ENCODE measurements at places on chromosomes 1 and 21. TPM values are rescaled to one million over a fixed set of nuclear protein-coding genes. Genes with fewer than 3 reads are reported as not detected.

Gene ST6GALNAC5
- not detected for total RNA-seq

Gene VWA5B1
- not detected for total RNA-seq

Gene PADI2
- 0.29 TPM for total RNA-seq

Gene ADAMTS4
- total RNA-seq, result 1.3 TPM

Gene FAM229A
- total RNA-seq, result not detected

Gene HES3
- not detected for total RNA-seq

Gene CBS
- total RNA-seq, result 4.9 TPM

Gene GREM2
- 7.0 TPM for total RNA-seq

Gene HSPB7
- total RNA-seq, result 22.8 TPM

Gene EXO5
- total RNA-seq, result 7.7 TPM

Gene NOC2L
- total RNA-seq, result 21.8 TPM

- no peaks in the 10 kb centered on the region for H3K27me3 ChIP-seq
- H3K36me3 ChIP-seq, result no peaks in the 10 kb centered on the region
Observed at GRCh38 chr1:228812961-228813360, 77.7 kb downstream of the RHOU start.

DNA sequence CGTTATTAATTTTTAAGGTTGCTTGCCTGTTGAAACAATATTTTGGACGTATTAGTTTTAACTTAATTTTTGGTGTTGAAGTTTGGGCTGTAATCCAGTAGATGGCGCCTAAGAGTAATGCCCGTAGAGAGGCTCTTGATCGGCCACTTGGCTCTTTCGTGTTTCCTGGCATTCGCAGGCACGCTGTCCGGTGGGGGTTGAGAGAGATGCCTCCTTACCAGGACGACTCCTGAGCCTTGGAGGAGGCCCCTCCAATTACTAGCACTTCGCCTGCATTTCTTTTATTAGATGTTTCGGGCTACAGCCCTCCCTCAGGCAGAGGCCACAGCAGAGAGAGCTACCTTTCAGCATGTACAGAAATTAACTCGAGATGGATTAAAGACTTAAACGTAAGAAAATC, 12.0 kb downstream of the OR2M4 start:
- no peaks in the 10 kb centered on the region for H3K4me1 ChIP-seq
- H3K27me3 ChIP-seq, result no peaks in the 10 kb centered on the region
- DNase-seq, result no peak

DNA sequence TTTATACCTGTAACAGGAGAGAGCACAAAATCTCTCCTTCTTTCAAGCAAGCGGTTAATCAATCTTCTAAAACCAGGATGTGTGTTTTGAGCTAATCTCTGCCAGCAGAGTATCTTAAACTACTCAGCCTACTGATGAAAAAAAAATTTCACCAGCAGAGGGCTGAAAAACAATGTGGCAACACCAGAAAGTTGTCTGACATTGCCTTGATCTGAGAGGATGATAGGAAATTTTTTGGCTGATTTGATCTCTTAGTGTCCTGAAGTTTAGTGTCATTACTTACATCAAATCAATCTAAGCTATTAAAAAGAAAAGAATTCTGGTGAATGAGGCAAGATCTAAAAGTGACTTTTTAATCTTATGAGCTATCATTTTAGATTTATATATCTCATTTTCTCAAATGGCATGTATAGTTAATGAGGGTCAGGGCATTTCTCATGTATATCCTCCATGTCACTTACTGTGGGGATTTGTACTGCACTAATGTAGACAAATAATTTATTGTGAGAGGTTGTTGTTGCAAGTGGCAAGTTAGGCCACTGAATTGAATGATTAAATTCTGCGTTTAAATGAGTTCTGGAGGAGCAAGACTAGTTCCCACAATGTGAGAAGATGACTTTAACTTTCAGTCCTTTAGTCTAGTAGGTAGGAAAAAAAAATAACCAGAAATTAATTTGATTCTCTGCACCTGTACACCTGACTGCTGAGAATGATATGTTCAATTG, 10.9 kb downstream of the ADAMTS1 start:
- DNase-seq, result no peak
- no peaks in the 10 kb centered on the region for H3K36me3 ChIP-seq
- H3K4me3 ChIP-seq, result no peak overlapping the region
- H3K27me3 ChIP-seq, result no peaks in the 10 kb centered on the region

DNA sequence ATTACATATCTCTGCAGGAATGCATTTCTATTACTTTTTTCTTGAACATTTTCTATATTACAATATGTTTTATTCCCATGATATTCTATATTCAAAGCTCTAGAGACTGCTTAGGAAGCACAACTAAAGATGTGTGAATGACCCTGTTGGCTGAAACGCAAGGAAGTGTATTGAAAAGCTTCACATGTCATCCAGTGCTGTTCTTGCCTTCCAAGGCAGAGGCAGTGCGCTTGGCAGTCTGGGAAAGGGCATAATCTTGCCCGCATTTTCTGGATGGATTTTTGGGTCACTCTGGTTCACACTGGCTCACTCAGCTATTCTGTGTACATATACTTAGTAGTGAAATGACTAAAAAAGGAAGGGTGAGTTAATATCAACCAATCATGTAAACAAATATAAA, 262.4 kb downstream of the PTPRC start:
- H3K36me3 ChIP-seq, result no peaks in the 10 kb centered on the region
- H3K27me3 ChIP-seq, result no peaks in the 10 kb centered on the region
- no peak overlapping the region for H3K4me3 ChIP-seq

DNA sequence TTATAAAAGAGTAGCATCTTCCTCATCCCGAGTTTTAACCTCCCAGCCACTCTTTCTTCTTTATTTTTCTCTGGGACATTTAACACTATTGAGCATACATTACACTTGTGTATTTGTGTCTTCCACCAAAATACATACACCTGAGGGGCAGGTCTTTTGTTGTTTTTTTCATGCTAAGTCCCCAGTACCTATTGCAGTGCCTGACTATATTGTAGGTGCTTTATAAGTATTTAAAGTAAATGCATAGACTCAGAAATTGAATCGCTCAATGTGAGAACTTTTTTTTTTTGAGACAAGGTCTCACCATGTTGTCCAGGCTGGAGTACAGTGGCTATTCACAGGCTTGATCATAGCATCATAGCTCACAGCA, 7.8 kb upstream of the SEMA4A start:
- H3K4me3 ChIP-seq, result no peak overlapping the region
- H3K27me3 ChIP-seq, result no peaks in the 10 kb centered on the region
- H3K4me1 ChIP-seq, result no peaks in the 10 kb centered on the region
- no peak for DNase-seq
- H3K27ac ChIP-seq, result no peak overlapping the region

DNA sequence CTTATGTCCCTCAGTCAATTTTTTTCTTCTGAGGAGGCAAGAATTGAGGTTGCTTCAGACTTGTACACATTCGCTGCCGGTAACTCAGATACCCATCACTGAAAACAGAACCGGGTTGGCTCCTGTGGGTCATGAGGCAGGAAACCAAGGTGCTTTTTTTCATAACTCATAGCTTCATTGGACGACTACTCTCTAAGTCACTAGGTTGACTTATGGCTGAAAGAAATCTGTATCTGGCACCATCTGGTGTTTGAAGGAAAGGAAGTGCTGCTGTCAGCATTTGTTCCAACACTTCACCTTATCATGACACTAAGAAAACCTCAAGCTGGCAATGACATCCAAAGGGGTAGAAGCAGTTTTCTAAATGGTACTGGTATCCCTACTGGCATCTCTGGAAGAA, 82.3 kb downstream of the TBX19 start:
- no peaks in the 10 kb centered on the region for H3K27me3 ChIP-seq
- H3K27ac ChIP-seq, result no peak overlapping the region
- no peak for DNase-seq
- H3K4me3 ChIP-seq, result no peak overlapping the region

GRCh38 chr1:107293901-107294613, 153.2 kb downstream of the NTNG1 start:
- no peaks in the 10 kb centered on the region for H3K27me3 ChIP-seq
- no peaks in the 10 kb centered on the region for H3K4me1 ChIP-seq
- no peak for DNase-seq
- no peaks in the 10 kb centered on the region for H3K36me3 ChIP-seq
- H3K27ac ChIP-seq, result no peak overlapping the region

GRCh38 chr1:55054396-55054795, 15.0 kb downstream of the PCSK9 start:
- no peak overlapping the region for H3K27ac ChIP-seq
- no peaks in the 10 kb centered on the region for H3K36me3 ChIP-seq
- H3K27me3 ChIP-seq, result no peaks in the 10 kb centered on the region
- H3K4me1 ChIP-seq, result no peaks in the 10 kb centered on the region
- no peak for DNase-seq

GRCh38 chr1:156813298-156813697, 3.4 kb downstream of the SH2D2A start:
- peaks cover 4% of the 10 kb centered on the region for H3K4me1 ChIP-seq
- H3K36me3 ChIP-seq, result no peaks in the 10 kb centered on the region
- no peaks in the 10 kb centered on the region for H3K27me3 ChIP-seq

DNA sequence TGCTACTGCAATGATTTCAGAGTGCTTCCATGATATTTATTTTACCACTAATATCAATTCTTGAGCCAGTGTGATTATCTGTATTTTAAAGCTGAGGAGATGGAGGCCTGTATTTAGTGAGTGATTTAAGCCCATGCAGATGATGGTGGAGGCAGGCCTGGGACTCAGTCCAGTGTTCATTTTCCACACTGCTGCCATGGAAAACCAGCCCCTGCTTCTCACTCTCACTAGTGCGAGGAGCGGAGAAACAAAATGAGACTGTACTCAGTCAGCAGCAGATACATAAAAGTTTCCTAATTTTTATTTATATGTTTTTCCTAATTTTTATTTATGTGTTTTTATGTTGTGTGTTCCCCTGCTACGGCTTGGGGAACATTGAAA, 32.8 kb downstream of the LRRC8B start:
- H3K4me3 ChIP-seq, result no peak overlapping the region
- DNase-seq, result no peak
- H3K36me3 ChIP-seq, result no peaks in the 10 kb centered on the region
- H3K27me3 ChIP-seq, result no peaks in the 10 kb centered on the region

DNA sequence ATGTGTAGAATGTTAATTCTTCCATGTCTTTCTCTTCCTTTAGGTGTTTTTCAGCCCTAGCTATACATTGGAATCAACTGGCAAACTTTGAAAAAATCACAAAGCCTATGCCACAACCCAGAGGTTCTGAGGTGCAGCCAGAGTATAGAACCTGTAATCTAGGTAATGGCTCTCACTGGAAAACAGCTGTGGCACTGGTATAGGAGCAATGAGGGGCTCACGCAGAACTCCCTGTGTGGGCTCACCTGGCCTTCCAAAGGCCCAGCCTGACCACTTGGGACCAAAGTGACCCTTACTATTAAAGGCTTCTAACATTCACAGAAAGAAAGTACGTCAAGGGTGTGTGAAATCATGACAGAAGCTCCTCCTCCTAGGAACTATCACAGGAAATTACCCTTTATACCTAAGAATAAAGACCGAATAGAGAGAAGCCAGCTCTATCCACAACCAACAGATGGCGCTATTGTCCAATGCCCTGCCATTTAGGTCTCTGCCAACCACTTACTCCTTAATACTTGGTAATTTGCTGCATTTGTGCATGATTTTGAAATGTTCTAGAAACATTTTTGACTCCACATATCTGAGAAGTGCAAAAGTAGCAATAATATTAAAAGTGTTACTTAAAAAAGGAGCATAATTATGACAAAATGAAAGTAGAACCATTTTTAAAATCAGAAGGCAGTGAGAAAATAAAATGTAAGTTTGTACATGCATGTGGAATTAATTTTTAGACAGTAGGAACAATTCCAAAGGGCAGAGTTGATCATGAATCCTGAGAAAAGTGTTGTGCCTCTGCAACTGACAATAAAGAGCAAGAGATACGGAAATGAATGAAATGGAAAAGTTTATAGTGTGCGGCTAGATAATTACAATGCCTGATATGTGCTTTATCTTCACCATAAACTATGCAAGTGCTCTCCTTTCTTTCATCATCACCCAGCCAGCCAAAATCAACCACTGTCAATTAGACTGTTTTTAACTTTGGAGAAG, 93.1 kb upstream of the HAO2 start:
- no peak overlapping the region for H3K27ac ChIP-seq
- H3K4me1 ChIP-seq, result no peaks in the 10 kb centered on the region
- no peak overlapping the region for H3K4me3 ChIP-seq
- no peaks in the 10 kb centered on the region for H3K27me3 ChIP-seq

- H3K4me3 ChIP-seq, result no peak overlapping the region
- H3K27me3 ChIP-seq, result no peaks in the 10 kb centered on the region
- no peaks in the 10 kb centered on the region for H3K4me1 ChIP-seq
- no peaks in the 10 kb centered on the region for H3K36me3 ChIP-seq
- no peak overlapping the region for H3K27ac ChIP-seq
- DNase-seq, result no peak
Observed at GRCh38 chr1:9174243-9174642, 45.3 kb upstream of the GPR157 start.

DNA sequence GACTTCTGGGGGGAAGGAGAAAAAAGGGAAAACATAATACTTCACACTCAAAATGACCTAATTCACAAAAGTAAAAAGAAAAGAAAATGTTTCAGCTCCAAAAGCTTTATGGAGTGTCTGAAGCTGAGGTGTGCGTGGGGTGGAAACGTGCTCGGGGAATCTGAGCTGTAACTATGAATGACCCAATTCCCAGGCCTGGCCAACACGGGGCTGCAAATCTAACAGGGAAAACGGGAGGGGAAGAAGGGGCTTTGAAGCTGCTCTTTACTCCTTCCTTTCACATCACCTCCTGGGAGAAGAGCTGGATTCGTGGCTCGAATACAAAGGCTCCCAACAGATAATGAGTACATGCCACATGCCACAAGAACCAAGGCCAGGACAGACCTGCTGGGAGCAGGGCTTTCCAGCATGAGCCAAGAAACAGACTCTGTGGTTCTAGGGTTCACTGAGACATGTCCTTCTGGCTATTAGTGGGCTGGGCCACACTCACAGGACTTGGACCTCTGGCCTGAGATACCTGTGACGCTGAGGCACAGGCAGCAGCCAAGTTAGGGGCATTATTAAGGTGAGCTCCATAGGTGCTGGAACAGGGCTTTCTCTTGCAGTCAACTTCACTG, 51.5 kb downstream of the SLC66A1 start:
- no peaks in the 10 kb centered on the region for H3K36me3 ChIP-seq
- H3K4me3 ChIP-seq, result no peak overlapping the region

DNA sequence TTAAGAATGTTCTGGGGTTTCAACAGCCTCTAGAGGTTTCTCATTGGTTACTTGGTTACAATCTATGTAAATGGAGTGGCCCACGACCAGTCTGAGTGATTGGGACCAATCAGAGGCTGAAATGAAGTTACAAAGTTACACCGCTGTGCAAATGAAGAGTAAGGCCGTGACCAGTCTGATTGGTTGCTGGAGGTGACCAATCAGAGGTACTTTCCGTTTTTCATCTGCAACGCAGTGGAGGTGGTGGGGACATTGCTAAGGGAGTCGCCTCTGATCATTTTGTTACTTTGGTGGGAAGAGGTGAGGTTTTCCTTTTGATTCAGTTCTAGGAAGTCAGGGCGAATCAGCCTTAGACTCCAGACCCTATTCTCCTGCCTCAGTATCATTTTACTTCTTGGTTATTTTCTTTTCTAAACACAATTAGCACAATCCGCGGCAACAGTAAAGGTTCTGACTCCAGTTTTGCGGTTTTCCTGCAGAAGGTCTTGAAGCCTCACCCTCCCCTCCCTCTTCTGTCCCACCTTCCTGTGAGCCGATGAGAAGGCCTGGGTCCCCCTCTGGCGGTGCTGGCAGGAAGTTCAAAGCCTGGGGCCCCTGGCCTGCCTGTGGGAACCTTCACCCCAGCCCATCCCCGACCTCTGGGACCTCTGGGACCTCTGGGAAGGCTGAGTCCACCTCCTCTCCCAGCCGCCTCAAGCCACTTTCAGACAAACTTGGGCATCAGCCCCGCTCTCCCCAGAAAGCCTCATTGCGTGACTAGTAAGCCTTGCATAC, 38.7 kb upstream of the TTC34 start:
- DNase-seq, result no peak
- H3K4me1 ChIP-seq, result no peaks in the 10 kb centered on the region
- no peaks in the 10 kb centered on the region for H3K36me3 ChIP-seq
- H3K4me3 ChIP-seq, result no peak overlapping the region

- no peaks in the 10 kb centered on the region for H3K36me3 ChIP-seq
- H3K27me3 ChIP-seq, result no peaks in the 10 kb centered on the region
- no peaks in the 10 kb centered on the region for H3K4me1 ChIP-seq
- H3K4me3 ChIP-seq, result no peak overlapping the region
Observed at GRCh38 chr1:9900142-9901043, 9.7 kb downstream of the CTNNBIP1 start.
